NCI-H2081 treated with DMSO at 0.1 percent for 48 hours (cell line): ENCODE measurements at places on chromosomes 12 and 14.

- DNase-seq = no peak
Measured at GRCh38 chr14:84750284-84750683, 779.7 kb upstream of the FLRT2 start.

GRCh38 chr12:25151476-25151875, 43.5 kb downstream of the DNAI7 start:
- DNase-seq = no peak

- no peak for DNase-seq
Measured at GRCh38 chr12:51887476-51888315, at the start of gene ANKRD33. TSS of gene ANKRD33 (plus strand) at chr12:51888103. CDS start at chr12:51888187, 84 bp downstream.

DNA sequence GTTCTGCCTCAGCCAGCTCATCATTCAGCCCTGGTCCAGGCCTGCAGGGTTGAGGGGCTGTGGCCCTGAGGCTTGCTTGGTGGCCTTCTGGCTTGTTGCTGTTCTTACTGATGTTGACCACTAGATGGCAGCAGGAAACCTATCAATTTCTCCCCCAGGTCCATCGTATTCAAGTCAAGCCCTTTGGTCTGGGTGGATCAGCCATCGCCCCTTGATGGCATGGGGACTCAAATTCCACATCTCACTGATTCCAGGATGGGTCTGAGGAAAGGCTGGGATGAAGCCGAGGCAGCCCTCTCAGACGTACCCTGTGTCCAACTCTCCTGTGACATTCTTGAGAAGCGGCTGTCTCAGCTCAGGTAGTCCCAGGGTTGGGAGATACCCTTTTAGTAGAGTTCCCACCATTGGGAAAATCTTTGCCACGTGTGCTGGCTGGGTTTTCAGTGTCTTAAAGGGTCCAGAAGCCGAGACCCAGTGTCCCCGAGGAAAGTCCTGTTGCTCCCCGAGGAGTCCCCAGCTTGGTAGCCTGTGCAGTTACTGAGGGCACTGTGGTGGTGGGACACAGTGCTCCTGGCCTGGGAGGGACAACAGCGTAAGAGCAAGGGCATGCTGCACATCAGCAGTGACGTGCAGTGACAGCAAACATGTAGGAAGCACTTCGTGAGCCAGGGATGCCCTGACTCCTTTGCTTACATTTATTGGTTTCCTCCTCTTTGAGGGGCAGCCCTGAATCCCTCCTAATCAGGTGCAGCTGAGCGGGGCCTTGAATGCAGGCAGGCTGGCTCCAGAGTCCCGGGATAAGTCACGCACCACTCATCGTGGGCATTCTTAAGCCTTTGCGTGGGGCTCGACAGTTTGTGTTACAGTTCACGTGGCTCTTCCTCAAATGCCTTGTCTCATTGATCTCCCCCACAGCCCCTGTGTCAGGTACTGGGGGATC, 58.6 kb downstream of the TSPAN9 start:
- no peak for DNase-seq

- DNase-seq = no peak
Measured at GRCh38 chr12:7154901-7155470, 24.8 kb downstream of the CLSTN3 start.

GRCh38 chr12:54442961-54443360, 23.9 kb upstream of the ITGA5 start:
- DNase-seq = no peak

GRCh38 chr12:52494518-52494917, 1.5 kb upstream of the KRT6A start:
- no peak for DNase-seq

GRCh38 chr14:90045616-90046015, 16.2 kb upstream of the KCNK13 start:
- no peak for DNase-seq

DNA sequence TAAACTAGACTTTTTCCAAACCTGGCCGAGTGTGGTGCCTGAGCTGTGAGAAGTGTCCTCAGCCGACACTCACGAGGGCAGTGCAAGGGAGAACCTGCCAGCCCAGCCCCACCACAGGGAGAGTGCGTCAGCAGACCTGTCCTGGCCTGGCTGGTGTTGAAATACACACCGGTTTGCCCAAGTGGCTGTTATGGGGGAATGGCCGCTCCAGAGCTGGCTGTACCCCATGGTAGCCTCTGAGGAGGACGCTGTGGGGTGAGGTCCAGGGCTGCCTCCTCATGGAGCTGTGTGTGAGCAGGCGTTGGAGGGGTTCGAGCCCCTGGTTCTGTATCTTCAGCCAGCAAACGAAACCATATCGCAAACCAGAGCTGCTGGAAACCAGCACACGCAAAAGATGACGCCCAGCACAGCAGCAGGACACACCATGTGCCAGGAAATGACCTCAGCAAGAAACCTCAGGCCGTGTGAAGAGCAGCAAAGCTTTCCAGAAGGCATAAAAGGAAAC, 9.4 kb downstream of the ANKRD9 start:
- DNase-seq = no peak
